ENCODE measurements at places on chromosomes 7 and 10.

GRCh38 chr10:63766745-63767137 is 245.5 kb downstream of the REEP3 start:
- no peak for DNase-seq

DNA sequence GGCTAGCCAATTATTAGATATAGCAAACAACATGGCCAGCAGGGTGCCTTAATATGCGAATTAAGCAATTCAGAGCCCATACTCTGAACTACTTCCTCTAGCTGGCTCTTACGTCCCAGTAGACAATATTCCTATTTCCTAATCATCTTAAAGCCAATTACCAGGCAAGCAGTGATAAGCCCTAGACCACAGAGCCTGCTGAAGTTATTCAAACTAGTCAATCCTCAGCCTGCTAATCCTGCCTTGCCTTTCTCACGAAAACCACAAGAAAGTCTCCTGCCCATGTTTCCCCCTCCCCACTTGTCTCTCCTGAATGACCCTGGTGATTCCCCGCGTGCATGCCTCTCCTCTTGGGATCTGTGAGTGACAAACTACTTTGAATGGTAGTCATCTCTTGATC is 86.8 kb upstream of the CACNA2D1 start:
- DNase-seq: no peak

- DNase-seq: no peak
Measured at GRCh38 chr7:138166681-138167080, 90.4 kb downstream of the AKR1D1 start.

GRCh38 chr10:102286216-102286615 is 40.9 kb downstream of the GBF1 start:
- DNase-seq: no peak

DNA sequence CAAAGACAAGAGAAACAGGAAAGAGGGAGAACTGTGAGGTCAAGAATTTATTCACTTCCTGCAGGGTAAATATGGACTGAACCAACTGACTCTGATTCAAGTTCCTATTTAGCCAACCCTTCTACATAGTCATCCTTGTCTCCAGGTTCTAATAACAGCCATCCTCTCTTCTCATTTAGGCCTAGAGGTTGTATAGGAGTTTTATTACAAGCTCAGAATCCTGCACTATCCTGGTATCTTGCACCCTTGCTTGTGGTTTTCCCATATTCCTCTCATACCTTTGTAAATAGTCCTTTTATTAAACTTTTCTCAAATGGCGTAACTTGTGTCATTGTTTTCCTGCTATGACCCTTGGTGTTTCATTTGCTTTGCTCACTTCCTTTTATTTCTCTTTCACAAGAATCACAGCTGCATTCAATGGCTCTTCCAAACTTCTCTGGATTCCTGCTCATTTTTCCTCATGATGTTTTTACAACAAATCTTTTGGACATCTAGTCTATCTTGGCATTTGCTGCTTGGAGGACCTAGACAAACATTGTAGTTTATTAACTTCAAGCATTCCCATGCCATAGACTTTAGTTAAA is 12.4 kb upstream of the OR2A5 start:
- no peak for DNase-seq

DNA sequence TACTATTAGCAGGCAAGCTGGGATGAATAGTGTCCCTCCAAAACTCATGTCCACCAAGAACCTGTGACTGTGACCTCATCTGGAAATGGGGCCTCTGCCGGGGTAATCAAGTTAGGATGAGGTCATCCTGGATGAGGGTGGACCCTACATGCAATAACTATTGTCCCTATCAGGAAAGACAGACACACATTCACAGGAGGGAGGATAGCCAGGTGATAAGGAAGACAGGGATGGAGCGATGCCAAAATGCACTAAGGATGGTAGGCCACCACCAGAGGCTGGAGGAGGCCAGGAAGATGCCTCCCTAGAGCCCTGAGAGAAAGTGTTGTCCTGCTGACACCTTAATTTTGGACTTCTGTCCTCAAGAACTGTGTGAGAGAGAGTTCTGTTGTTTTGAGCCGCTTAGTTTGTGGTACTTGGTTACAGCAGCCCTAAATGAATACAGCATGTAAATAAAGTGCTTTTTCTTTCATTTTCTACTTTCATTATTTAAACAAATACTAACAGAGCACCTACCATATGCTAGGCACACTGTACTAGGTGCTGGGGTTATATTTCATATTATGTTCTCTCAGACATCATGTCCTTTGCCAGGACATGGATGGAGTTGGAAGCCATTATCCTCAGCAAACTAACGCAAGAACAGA is 111.9 kb downstream of the USP6NL start:
- no peak for DNase-seq

DNA sequence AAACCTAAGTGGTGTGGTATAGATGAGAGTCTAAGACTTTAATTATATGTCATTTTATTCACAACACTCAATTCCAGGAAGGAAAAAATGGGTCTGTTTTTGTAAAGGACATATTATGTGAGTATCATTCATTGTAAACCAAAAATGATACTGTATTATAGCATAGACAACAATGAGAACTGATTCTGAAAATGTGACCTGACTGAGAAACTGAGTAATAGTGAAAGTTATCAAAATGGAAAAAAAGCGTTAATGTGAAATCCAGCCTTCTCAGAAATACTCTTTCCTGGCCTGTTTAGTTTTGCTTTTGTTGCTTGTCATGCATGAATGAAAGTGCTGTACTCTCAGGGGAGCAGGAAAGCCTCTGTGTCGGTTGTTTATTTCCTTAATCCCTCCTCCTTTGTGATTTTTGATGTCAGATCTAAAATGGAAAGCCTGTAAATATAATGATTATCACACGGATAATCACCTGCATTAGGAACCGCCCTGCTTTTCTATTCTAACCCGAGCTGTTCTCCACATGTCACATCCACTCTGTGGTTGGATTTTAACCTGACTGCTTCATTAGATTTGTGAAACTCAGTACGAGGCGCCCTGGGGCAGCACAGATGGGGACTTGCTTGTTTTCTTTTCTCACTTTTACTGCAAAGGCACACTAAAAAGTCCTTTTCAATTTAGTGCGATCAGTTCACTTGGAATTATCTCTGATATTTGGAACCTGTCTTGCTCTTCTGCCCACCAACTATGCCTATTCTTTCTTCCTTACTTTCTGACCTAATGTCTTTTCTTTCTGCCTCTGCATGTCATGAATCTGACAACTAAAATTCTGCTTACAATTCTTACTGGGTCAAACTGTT is 240.9 kb upstream of the KAT6B start:
- DNase-seq: no peak

DNA sequence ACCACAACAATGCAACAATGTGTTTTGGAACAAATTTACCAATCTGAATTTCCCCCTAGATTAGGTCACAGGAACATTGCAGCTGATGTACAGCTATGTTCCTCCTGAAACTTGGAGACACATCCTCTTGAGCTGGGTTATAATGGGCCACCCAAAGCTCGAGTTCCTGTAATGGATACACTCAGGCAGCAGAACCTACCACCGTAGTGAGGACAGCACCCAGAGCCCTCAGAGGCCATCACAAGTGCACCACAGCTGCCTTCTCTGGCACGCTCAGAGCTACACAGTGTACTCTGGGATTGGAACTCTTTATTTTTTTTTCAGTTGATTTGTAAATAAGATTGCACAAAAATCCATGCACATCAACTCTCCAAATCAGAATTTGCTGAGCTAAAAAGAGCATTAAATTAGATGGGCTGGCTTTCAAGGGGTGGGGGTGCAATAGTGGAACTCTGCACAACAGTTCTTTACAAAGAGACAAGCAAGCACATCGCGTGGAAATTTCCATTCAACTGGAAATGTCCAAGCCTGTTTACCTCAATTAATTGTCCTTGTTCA is 56.7 kb downstream of the EGFR start:
- no peak for DNase-seq

GRCh38 chr7:135904282-135904681 is 72.9 kb downstream of the MTPN start:
- no peak for DNase-seq

DNA sequence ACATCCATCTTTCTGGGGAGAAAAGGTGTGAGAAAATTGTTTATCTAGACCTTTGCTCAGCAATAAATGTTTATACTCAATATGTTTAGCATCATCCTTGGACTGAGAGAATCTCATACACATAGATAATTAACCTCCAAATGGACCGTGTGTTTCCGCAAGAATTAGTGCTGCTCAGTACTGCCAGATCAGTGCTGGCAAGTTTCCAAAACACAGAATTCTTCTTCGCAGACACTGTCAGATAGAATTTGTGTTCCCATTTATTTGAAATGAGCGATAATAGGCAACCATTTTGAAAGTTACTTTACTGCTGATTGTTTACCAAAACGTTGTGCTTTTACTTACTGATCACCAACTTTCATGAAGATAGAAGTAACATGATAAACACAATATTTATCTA is 33.7 kb downstream of the STAMBPL1 start:
- no peak for DNase-seq

DNA sequence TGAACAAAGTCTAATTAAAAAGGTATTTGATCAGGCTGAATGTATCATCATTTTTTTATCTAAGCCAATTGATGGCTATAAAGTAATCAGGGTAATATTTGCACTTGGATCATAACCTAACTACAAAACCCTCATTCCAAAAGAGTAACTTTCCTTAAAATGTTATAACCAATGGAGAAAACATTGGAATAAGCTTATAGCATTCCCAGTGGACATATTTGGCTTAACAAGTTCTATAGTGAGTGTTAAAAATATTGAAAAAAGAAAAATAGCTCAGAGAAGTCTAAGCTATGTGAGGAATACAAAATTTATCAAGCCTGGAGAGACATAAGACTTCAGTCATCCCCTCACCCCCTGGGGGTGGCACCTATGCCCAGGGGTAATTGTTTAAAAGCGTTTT is 358.8 kb downstream of the LRRTM3 start:
- DNase-seq: no peak
